NT2/D1 (cell line): ENCODE measurements at places on chromosomes 16 and 17.

GRCh38 chr16:9484426-9484825, 393.0 kb downstream of the HAPSTR1 start:
- no peak for DNase-seq

- DNase-seq, result no peak
These were observed 59.8 kb downstream of the MRM1 start for GRCh38 chr17:36661047-36661666.

DNA sequence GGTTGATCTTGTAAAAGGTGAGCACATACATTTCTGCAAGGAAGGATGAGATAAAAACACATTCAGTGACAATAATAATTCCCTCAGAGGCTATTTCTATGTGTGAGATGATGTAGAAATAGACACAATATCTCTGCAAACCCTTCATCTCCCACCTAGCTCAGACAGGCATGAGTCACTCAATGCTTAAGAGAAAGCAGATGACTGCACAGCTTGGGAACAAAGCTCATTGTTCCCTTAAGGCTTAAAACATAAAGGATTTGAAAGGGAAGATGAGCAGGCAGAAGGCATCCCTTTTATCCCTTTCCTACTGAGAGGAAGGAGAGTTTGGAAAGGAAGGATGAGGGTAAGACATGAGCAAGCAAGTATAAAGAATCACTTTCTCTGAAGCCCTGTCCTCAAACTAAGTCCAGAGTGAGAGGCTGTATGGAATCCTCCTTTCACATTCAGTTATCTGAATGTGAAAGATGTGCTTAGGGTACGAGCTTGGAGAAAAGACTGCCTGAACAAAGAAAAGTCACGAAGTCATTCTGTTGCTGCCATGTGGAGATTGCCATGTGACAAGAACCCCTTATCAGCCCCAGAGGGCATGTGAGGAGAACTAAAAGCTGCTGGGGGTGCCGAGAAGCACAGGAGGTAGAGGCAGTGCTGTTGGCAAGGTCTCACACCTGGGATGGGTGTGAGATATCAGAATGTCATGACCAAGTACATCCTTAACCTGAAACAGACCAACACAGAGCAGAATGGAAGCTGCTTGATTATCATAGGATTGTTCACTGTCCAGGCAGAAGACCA, 58.2 kb downstream of the CNTNAP4 start:
- peak; percentile 42 for DNase-seq

GRCh38 chr17:17548044-17548443, 43.5 kb downstream of the PEMT start:
- no peak for DNase-seq

DNA sequence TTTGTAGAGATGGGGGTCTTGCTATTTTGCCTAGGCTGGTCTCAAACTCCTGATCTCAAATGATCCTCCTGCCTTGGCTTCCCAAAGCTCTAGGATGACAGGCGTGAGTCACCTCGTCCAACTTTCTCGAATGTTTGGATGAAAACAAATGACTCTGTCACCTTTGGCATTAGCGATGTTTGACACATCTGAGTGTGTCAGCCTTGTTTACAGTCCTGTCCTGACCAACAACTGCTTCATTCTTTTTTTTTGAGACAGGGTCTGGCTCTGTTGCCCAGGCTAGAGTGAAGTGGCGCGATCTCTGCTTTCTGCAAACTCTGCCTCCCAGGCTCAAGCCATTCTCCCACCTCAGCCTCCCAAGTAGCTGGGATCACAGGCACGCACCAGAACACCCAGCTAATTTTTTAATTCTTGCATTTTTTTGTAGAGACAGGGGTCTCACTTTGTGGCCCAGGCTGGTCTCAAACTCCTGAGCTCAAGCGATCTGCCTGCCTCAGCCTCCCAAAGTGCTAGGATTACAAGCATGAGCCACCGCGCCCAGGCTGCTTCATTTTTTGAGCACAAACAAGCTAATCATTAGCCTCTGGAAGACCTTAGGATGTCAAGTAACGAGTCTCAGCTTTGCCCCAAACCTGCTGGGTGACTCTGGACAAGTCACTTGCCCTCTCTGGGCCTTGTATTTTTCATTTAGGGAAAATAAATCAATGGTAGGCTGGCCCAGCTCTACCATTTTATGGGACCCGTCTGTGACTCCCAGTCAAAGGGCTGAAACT, 7.4 kb downstream of the MYH11 start:
- DNase-seq, result no peak

GRCh38 chr17:60989846-60990245, 312.2 kb downstream of the BCAS3 start:
- DNase-seq, result no peak

GRCh38 chr17:79657861-79658810, 47.3 kb upstream of the RBFOX3 start:
- DNase-seq, result no peak

- DNase-seq, result no peak
These were observed at the start of gene TNS4 for GRCh38 chr17:40501499-40501911. TNS4 (minus strand) TSS chr17:40501623; CDS start chr17:40496425, 5,198 bp downstream.

DNA sequence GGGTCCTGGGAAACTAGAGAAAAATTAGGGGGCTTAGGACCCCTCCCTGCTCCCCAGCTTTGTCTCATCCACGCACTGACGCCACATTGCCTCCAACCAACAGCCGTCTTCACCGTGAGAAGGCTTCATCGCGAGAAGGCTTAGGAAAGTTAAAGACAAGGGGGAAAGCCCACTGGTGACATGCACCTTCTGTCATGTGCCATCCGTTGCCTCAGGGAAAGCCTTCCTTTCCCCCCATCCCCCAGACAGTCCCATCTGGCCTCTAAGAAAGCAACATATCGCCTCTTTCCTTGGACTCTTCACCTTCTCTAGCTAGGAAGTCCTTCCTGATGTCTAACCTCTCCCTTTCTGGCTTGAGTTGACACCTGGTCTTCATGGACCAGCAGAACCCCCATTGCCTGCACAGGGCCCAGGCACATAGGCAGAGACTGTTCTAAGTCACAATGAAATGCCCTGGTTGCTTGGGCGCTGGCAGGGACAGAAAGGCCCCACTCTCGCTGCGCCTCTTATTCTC, 2.1 kb downstream of the FOXN1 start:
- DNase-seq, result no peak

- no peak for DNase-seq
These were observed 314.2 kb upstream of the CCL2 start for GRCh38 chr17:33940769-33941370.
